ENCODE measurements at places on chromosomes 1 and 21.

GRCh38 chr1:186206048-186206570, 168.9 kb downstream of the TPR start:
- DNase-seq, result no peak

- DNase-seq, result no peak
Observed at GRCh38 chr1:94120991-94121390, at the start of gene ABCA4. Gene ABCA4 (minus strand): TSS chr1:94121148. CDS start chr1:94121045, 103 bp downstream.

DNA sequence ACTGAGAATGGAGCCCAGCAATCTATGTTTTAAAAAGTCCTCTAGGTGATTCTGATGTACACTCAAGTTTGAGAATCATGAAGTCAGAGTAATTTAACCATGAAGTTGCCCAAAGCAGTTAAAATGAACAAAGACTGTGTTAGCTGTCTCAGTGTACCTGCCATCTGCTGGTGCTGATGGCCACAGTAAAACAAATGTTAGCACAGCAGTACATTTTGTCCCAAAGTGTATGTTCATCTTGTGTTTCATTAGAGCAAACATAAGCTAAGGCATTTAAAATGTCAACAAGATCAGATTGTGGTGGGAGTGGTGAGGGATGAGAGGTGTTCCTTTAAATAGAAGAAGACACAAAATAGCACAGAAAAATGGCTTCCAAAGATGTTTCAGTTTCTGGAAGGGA, 31.1 kb downstream of the FYB2 start:
- DNase-seq, result no peak

DNA sequence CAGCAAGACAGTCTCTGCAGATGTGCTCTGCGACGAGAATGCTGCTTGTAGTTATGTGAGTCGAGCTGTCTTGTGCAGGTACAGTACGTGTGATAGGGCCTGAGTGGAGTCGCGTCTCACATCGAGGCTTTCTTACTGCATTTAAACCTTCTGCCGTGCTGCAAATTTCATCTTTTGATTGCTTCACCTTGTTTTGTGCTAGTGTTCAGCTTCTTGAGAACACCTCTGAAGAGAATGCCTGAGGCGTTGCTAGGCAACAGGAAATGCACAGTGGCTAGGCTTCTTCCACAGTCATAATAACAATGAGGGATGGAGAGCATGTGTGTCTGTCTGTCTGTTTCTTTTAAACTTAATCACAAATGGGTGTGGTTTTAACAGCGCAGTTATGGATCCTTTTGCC, 52.9 kb downstream of the MRPS6 start:
- DNase-seq, result no peak

- no peak for DNase-seq
Observed at GRCh38 chr1:61320575-61320974, 238.2 kb downstream of the NFIA start.

- no peak for DNase-seq
Observed at GRCh38 chr1:245933431-245934045, 573.5 kb downstream of the SMYD3 start.

DNA sequence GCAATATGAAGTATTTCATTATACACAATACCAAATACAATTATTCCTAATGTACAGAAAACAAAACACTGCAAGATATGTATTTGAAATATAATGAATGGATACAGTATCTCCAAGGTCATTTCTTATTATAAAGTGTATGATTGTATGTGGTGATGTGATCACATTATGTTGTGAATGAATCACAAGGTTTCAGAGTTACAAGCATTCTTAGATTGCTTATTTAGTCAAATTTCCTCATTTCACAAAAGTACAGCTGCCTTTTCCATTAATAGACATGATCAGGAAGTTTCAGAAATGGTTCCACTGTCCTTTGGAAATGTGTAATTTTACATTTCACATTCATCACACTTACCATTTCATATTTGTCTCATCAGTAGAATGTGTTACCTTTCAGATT, 28.3 kb upstream of the NEK7 start:
- no peak for DNase-seq

GRCh38 chr1:218156595-218156994, 128.5 kb upstream of the RRP15 start:
- DNase-seq, result no peak

Data from stimulated activated CD8-positive, alpha-beta memory T cell treated with anti-CD3 and anti-CD28 coated beads, Interleukin-12 subunit alpha, Interleukin-12 subunit beta, amount 100 ng/mL, for 4 hours (primary cell).